Activated T-helper 1 cell treated with anti-CD3 and anti-CD28 coated beads, Interleukin-2, amount 50 U/mL, for 16 hours (primary cell): ENCODE measurements at places on chromosomes 12 and 14.

DNA sequence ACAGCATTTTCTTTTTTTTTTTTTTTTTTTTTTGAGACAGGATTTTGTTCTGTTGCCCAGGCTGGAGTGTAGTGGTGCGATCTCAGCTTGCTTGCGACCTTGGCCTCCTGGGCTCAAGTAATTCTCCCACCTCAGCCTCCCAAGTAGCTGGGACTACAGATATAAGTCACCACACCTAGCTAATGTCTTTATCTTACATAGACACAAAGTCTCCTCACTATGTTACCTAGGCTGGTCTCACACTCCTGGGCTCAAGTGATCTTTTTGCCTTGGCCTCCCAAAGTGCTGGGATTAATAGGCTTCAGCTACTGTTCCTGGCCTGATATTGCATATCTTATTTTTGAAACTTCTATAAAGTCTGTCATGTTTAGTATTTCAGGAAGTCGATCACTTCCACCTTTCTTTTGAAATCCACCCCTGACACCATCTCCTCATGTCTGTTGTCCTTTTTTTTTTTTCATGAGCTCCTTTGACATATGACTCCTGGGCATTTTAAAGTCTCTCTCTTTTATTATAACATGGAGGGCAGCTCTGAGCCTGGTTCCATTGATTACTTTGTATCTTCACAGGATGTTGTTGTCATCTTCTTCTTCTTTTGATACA lies 5.9 kb upstream of the A2ML1 start:
- no peak for DNase-seq

- DNase-seq = no peak
Observed at GRCh38 chr12:6698352-6699046, 2.1 kb downstream of the PIANP start.

- DNase-seq = no peak
Observed at GRCh38 chr14:51880835-51881580, 20.6 kb downstream of the GNG2 start.

- DNase-seq = no peak
Observed at GRCh38 chr12:69397978-69398377, 38.4 kb downstream of the YEATS4 start.

DNA sequence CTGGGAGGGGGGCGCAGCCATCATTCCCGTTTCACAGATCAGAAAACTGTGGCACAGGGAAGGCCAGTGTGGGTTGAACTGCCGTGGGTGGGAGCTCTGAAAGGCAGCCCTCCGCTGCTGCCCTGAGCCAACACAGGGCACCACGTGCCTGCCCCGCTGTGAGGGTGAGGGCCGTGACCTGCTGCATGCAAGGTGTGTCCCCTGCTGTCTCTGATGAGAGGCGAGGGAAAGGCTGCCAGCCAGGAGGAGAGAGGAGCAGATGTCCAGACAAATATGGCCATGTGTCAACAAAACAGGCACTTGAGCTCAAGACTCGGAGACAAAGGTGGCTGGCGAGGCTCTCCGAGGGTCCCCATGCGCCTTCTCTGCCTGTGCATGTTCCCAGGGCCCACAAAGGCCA lies 108.8 kb downstream of the RBM19 start:
- no peak for DNase-seq

GRCh38 chr12:97756066-97756666 lies 293.6 kb downstream of the RMST start:
- DNase-seq = no peak

GRCh38 chr14:22986508-22987054 lies 4.2 kb upstream of the AJUBA start:
- peak; percentile 80 for DNase-seq

DNA sequence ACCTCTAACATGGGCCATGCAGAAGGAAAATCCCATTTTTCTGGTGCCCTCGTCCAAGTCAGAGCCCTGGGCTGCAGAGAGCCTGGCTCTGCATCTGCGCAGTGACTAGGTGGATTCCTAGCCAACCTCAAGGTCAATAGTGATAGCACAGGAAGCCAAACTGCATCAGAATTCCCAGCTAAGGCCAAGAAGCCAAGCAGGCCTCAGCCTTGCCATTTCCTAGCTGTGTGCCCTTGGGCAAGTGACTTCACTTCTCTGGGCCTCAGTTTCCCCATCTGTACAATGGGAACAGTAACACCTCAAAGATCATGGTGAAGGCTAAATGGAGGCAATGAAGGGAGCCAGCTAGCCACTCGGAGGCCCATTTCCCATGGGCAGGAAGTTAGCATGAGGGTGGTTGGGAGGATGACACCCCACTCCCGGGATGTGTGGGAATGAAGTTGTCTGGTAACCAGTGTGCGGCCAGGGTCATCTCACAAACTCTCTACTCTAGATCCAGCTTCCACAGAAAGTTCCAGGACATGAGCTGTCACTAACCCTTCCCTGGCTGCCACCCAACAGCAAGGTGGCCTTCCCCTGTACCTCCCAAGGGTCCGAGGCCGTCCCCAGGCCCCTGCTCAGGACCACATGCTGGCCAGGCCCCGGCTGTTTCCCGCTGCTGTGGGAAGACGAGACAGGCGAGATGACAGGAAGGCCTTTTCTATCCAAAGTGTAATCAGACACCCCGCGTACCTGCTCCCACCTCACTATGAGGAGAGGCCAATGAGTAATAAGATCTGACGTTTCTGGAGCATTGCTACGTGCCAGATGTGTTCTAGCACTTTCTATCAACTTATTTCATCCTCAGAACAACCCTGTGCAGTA lies 125.7 kb downstream of the SCARB1 start:
- DNase-seq = no peak

DNA sequence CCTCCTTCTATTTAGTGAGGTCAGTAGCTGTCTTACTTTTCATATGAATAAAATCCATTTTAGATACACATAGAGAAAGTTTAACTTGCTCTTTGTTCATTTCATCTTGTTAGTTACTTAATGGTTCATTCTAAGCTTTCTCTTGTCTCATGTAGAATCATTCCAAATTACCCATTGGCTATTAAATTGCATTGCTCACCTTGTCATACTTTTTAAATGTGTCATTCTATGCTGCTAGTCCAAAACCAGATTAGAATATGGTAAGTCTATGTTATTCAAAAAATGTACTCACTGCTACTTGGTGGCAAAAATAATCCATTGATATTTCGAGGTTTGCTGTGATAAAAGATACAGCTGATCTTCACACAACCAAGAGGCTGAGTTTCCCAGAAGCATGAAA lies 3.0 kb downstream of the C12orf50 start:
- no peak for DNase-seq

- no peak for DNase-seq
Observed at GRCh38 chr14:103196716-103197115, 73.5 kb downstream of the TNFAIP2 start.

GRCh38 chr14:99177886-99178835 lies 93.8 kb downstream of the BCL11B start:
- DNase-seq = no peak

GRCh38 chr12:51323966-51324895 lies at the start of gene BIN2:
TSS of gene BIN2 (minus strand) at chr12:51324174. CDS start at chr12:51324102, 72 bp downstream.
- peak; percentile 52 for DNase-seq

- DNase-seq = no peak
Observed at GRCh38 chr12:98453070-98453469, 62.3 kb upstream of the TMPO start.

DNA sequence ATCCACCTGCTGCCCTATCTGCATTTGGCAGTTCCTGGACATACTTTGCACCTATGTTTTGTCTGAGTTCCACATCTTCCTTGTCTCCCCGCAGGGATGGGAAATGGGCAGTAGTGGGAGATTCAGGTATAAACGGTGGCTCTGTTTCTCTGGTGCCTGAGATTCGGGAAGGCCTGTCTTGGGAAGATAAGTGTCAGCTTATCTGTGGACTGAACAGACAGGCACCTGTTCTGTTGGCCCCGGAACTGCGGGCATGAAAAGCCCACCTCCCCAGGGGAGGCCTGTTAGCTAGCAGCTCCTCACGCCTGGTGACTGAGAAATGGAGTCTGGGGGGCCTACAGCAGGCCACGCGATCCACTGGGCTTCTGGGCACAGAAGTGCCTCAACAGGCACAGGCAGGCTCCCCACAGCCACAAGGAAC lies 5.8 kb downstream of the PHB2 start:
- DNase-seq = no peak
